Thoracic aorta (tissue), 2 donors: ENCODE measurements at places on chromosomes 16 and 17. TPM values are rescaled to one million over a fixed set of nuclear protein-coding genes. Genes with fewer than 3 reads are reported as not detected.

Gene TP53TG3D
- not detected for total RNA-seq

Gene TBX6
- total RNA-seq, result not detected

Gene RHBDF1
- 109 TPM for total RNA-seq

Gene C16orf54
- 3.4 TPM for total RNA-seq

Gene COPZ2
- total RNA-seq, result 46.8 TPM

Gene DNASE1L2
- total RNA-seq, result 2.3 TPM

Gene SCIMP
- total RNA-seq, result 14.9 TPM

Gene RRN3
- total RNA-seq, result 25.0 TPM

DNA sequence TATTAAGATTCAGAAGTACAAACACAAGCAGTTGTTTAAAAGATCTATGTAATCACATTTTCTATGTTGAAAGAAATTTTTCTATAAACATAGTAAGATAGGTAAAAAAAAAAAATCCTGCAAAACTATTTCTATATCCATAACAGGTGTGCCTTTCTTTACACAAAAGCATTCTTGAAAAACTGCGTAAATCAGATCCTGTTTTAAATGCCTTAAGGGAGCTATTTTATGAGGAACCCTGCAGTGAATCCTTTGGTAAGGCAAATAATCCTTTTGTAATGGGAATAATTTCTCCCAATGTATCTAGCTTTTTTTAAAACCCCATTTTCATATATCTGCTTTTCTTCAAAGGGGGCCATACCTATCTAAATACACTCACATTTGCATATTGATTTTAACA, 157.3 kb downstream of the AATF start:
- DNase-seq, result no peak

DNA sequence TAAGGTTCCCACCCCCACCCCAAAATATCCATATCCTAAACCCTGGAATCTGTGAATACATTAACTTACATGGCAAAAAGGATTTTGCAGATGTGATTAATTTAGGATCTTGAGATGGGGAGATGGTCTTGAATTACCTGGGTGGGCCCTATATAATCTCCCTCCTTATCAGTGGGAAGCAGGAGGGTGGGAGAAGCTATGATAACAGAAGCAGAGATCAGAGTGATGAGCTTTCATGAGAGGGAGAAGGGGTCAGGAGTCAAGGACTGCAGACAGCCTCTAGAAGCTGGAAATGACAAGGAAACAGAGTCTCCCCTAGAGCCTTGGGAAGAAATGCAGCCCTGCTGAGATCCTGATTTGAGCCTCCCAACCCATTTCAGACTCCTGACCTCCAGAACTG, 34.8 kb downstream of the PRSS54 start:
- DNase-seq, result no peak

DNA sequence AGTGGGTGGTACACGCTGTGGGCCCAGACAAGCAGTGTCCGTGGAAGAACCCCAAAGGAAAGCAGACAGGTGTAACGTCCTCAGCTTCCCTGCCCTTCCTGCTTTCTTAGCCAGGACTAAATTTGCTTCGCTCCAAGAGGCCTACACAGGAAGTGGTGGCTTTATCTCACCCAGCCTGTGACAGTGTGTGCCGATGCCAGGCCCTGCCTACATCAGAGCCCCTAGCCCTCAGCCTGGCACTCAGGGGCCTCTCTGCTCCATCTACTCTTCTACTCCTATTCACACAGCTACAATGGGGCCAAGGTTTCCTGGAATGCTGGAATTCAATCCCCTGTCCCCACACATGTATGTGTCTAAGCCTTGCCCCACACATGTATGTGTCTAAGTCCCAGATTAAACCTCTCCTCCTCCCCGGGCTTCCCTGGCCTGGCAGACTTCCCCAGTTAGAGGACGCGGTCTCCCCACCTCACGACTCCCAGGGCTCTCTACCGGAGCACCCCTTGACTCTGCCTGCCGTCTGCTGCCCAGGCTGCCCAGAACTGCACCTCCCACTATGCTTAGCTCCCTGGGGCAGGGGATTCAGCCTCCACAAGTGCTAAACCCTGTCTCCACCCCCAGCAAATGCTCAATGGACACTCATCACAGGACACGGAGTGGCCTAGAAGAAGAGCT, 8.2 kb downstream of the PGAP3 start:
- DNase-seq, result no peak

GRCh38 chr17:14553847-14554246, 253.0 kb downstream of the HS3ST3B1 start:
- no peak for DNase-seq

DNA sequence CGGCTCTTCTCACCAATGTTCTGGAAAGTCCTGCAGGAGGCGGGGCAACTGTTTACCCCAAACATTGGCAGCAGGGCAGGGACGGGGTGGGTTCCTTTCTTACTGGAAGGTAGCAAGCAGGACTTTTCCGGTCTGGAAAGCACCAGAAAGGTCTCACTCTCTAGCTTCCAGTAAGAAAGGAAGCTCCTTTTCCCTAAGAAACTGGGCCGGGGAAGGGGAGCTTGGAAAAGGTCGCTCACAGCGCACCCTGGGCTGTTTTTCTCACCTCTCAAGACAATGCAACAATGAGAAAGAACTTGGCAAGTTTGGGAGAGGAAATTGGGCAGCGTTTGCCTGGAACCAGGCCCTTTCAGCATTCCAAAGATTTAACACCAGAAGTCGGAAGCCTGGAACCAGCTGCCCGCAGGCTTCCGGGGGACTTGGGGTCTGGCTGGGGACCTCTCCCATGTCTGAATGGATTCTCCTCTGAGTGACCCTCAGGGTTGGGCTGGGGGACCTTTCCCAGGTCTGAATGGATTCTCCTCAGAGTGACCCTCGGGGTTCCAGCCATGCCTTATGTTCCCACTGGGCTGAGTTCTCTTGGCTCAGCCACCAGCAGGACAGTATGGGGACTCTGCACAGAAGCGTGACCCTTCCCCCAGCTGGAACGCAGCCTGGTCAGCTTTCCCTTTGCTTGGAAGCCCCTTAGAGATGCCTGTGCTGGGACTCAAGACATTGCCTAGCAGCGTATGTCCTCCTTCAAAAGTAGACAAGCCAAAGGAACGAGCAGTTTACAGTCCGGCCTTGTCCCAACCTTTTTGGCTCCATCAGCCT, 166.5 kb upstream of the PLCG2 start:
- DNase-seq, result no peak

- no peak for DNase-seq
Observed at GRCh38 chr17:40666331-40666730, 1.4 kb upstream of the KRT222 start.

- no peak for DNase-seq
Observed at GRCh38 chr16:50699326-50700159, 6.1 kb downstream of the NOD2 start.

GRCh38 chr16:12362482-12363458, 386.2 kb downstream of the SNX29 start:
- no peak for DNase-seq

DNA sequence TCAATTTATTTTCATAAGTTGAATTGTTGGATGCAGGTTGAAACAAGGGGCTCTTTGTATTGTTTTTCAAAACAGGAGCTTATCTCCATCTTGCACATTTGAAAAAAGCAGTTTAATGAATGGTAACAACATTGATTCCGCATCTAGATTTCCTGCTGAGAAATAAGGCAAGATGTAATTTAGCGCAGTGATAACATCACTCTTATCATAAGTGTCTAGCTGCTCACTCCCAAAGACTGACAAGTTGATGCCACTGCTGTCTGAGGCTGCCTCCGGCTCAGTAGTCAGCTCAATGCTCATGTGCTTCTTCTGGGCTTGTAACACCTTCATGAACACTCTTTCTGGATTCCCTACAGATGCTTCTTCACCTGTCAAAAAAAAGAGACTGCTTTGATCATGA, 92.4 kb downstream of the KPNA2 start:
- DNase-seq, result no peak

DNA sequence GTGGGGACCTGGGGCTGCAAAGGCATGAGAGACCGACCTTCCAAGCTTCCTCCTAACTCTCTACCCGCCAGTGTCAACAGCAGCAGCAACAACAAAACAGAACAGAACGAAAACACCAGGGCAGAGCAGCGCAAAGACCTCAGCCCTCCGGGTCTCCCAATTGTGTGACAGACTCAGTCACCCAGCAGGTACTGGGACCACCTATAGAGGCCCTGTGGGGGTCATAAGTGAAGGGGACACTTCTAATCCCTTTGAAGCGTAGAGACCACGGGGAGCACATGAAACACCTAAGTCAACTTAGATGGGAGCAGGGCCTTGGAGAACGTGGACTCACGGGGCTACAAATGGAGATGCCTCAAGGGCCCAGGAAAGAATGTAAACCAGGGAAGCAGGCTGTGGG, 12.6 kb upstream of the CCDC182 start:
- no peak for DNase-seq

DNA sequence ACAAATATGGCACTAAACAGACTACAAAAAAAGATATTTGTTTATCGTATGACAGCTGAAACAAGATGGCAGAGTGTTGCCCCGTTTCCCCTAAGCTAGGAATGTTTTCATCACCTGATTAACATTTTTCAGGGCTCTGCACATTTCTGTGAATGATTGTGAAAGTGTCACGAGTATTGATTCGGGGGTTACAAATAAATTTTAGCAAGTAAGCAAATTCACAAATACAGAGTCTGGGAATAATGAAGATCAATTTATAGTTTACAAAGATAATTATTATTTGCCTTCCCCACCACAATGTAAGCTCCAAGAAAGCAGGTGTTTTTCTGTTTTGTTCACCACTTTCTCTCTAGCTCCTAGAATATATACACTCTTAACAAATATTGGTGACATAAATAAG, 361.2 kb upstream of the ERCC4 start:
- no peak for DNase-seq

DNA sequence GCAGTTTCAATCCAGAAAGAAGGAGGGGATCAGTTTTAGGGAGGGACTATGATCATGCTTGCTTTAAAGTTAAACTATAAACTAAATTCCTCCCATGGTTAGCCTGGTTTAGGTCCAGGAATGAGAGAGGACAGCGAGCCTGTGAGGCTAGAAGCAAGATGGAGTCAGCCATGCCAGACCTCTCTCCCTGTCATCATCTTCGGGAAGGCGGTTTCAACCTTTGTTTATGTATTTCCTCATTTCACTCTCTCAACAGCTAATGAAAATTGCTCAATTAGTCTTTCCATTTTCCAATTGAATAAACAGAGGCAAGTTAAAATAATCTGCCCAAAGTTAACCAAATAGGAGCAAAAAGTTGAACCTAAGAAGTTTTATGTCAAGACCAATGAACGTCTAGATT, 201.5 kb downstream of the KCNJ2 start:
- DNase-seq, result no peak

DNA sequence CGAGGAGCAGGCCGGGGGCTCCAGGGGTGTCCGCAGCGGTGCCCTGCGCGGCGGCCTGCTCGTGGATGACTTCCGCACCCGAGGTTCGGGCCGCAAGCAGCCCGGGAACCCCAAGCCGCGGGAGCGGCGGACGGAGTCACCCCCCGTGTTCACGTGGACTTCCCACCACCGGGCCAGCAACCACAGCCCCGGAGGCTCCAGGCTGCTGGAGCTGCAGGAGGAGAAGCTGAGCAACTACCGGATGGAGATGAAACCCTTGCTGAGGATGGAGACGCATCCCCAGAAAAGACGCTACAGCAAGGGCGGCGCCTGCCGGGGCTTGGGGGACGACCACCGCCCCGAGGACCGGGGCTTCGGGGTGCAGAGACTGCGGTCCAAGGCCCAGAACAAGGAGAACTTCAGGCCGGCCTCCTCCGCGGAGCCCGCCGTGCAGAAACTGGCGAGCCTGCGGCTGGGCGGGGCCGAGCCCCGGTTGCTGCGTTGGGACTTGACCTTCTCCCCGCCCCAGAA, 75.8 kb downstream of the KLHDC4 start:
- DNase-seq, result no peak

DNA sequence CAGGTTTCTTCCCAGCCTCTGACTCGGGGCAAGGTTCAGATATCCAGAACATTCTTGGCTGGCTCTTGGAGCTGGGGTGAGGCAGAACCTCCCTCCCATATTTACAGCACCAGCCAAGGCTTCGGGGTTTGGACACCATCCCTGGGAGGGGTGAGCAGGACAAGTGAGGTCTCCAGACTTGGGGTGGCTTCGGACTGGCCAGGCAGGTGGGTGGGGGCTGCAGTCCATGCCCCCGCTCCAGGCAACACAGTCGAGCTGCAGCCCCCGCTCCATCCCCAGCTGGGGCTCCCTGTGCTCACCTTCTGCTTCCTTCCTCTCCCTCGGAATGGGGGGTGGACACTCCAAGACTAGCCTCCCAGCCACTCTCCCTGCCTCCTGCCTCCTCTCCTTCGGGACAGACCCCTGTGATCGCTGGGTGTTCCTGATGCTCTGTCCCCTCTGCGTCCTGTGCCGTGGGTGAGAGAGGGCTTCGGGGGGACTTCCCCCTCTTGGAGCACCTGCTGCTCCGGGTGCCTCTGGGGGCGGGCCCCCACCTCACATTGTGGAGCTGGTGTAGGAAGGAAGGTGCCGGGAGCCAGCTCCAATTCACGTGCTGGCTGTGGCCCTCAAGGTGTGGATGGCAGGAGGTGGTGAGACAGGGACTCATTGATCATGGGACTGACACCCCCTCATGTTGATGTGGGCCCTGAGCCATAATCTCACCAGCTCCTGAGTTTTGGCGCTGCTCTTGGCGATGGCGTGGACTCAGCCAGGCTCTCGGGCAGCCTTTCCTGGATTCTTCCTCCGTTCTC, 189.2 kb downstream of the SEC14L1 start:
- no peak for DNase-seq

DNA sequence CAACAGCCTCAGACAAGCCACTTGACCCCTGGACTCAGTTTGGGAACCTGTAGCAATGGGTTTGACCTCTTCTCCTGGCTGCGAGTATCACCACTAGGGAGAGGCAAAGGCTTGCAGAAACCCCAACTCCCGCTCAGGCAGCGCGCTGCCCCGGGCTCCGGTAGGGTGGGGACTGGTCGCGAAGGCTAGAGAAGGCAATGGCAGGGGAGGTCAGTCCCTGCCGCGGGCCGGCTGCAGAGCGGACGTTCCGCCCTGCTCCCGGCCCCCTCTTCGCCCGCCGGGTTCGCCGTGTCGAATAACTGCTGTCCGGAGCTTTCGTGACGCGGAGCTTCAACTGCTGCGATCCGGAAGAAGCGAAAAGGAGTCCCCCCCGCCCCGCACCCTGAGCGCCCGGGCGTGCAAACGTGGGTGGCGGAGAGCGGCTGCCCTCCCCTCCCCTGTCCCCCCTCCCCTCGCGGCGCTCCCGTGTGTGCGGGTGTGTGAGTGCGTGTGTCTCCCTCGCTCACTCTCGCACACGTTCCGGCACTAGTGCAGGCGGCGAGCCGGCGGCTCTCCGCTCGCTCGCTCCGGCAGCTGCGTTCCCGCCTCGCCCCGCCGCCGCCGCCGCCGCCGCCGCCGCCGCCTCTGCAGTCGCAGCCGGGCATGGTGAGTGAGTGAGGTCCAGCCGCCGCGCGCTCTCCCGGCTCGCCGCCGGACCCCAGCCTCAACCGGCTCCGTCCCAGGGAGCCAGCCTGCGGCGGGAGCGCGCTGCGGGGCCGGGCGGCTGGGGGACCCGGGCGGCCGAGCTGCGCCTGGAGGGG, 772 bp upstream of the SHISA6 start:
- no peak for DNase-seq
